Ecto neural progenitor cell (in vitro differentiated cells): ENCODE measurements at places on chromosomes 2 and 18.

- DNase-seq: no peak
These were observed 7.1 kb downstream of the PCBP1 start for GRCh38 chr2:70094171-70094977.

DNA sequence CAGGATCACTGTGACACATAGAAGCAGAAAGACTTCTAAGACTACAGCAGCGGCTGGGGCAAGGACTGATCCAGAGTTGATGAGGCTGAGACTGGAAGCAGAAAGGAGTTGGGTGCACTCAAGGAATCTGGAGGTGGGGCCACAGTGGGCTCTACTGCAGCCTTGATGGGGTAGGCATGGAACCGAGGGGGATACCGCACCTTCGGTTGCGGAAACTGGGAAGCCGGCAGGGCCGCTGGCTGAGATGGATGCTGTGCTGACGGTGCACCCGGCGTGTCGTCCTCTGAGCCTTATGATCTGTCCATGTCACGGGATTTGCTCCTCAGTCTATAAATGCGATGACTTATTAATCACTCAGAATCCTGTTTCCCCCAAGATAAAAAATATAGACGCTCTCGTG is 473.5 kb upstream of the MYT1L start:
- DNase-seq: no peak

- no peak for DNase-seq
These were observed 9.7 kb upstream of the SFXN5 start for GRCh38 chr2:73081181-73081671.

DNA sequence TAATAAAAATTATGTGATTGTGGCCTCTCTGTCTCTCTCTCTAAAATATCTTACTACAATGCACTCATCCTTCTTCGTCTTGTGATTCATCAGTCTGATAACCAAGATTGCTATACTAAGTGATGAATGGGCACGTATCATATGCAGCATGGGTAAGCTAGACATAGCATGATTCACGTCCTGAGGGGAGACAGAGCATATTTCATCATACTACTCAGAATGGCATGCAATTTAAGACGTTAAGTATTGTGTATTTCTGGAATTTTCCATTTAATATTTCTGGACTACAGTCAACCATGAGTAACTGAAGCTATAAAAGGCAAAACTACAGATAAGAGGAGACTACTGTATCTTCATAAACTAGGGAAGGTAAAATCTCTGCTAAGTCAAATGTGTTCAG is 97.0 kb upstream of the CD226 start:
- DNase-seq: no peak

DNA sequence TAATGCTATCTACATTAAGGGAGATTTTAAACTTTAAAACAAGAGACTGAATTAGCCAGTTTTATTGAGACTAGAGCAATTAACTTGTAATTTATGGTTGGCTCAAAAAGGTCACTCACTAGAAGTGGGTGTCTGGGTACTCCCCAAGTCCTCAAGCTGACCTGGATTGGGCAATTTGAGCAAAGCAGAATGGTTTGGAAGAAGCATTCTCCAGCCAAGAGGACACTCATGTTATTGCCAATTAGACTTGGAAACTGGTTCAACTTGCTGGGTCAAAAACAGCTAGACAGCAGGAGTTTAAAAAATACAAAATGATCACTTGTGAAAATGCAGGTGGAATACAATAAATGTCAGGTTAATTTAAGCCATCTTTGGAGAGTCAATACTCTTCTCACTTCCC is 29.5 kb upstream of the MYO1B start:
- DNase-seq: no peak

DNA sequence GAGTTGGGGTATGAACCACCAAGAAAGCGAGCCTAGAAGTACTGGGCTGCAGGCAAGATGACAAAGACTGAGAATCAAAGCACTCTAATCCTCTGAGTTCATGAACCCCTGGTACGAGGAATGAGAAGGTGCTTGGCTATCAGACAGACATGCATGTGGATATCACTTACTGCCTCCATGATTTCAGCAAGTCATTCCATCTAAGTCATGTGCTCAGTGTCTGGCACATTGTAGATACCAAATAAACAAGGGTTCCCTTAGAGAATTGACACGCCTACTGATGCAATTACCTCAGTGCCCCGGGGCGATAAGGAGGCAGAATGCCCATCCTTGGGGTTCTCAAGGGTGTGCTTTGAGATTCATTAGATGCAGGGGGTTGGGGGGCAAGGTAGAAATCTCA is 125.6 kb upstream of the PKDCC start:
- no peak for DNase-seq

- DNase-seq: no peak
These were observed 164.8 kb downstream of the PRKCE start for GRCh38 chr2:45816272-45816671.

- DNase-seq: no peak
These were observed 353 bp upstream of the NUP35 start for GRCh38 chr2:183123959-183124221.

DNA sequence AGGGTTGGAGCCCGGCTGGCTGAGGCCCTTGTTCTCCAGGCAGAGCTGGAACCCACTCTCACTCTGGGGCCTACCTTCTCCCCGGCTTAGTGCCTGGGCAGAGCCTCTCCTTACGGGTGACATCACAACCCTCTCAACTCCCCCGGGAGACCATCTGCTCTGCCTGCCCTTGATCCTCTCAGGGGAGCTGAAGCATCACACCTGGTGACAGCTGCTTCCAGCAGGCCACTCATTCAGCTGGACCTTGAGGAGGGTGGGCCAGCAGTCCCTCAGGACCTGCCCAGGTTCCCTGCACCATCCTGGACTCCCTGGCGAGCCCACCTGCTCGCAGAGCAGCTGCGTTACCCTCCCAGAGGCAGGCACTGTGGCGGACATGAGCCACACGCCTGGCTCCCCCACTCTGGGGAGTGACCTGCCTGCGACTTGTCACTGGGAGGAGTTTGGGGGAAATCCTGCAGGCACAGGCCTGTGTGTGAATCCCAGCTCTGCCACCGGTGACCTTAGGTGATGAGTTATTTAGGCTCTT is 13.1 kb downstream of the HS6ST1 start:
- no peak for DNase-seq

GRCh38 chr2:200814276-200814815 is 2.6 kb downstream of the BZW1 start:
- DNase-seq: no peak

- DNase-seq: no peak
These were observed 244.3 kb downstream of the METTL4 start for GRCh38 chr18:2326999-2327398.

DNA sequence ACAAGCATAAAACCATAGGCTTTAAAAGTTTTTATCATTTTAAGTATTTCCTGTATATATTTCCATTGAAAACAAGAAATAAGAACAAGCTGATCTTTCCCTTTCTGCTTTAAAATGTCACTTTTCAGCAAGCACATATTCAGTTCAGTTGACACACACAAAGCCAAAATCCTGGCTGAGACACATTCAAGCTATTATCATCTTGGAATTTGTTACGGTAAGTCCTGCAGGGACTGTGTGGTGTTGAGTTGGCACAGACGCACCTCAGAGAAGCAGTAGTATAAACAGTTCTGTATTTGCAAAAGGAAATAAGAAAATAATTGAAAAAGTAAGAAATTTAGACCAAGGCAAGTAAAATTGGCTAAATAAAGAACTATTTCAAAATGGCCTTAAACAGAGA is 10.4 kb upstream of the DAW1 start:
- DNase-seq: no peak

DNA sequence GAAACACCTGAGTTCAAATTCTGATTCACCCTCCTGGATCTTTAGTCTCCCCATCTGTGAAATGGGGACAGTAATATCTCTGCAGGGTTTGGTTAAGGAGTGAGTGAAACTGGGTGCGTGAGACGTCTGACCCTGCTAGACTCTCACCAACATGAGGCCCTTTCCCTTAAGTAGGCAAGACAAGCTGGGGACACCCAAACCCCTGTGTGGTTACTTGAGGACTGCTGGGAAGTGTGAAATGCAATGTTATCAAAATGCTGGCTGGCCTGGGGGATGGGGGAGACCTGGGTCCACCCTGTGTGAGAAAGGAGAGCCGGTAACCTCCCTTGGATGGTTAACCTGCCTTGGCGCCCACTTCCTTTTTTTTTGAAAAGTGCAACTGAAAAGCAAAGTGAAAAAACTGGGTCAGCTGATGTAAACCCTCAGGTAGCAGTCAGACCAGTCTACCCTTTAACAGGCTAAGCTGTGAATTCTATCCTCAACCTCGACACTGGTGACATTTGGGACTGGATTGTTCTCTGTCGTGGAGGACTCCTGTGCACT is 82.3 kb downstream of the INPP5D start:
- no peak for DNase-seq

DNA sequence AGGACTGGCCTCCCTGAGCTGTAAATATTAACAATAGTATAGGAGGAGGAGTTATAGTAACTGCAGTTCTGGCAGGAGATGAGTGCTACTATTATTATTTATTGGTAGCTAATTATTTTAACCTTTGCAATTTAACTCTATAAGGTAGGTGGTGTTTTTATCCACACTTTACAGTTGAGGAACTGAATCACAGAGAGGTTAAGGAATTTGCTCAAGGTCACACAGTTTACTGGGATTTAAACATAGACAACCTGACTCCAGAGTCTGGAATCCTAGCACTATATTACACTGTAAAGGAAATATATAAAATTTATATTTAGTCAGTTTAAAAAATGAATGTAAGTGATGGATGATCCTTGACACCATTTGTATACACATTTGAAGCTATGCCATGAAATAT is 2.1 kb downstream of the ERICH2 start:
- DNase-seq: no peak

- DNase-seq: no peak
These were observed 154.6 kb downstream of the THADA start for GRCh38 chr2:43441195-43441594.

DNA sequence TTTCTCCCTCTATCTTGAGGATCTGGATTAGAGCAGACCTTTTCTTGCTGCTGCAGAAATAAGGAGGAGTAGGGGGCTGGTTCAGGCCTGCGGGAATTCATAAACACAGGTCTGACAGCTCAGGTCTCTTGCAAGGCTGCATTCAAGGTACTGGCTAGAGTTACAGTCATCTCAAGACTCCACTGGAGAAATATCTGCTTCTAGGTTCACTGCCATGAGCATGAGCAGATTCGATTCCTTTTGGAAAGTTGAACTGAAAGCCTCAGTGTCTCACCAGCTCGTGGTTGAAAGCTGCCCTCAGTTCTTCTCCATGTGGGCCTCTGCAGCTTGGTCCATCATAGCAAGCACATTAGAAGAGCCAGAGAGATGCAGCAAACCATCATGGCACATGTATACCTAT is 124.4 kb upstream of the SETBP1 start:
- no peak for DNase-seq

DNA sequence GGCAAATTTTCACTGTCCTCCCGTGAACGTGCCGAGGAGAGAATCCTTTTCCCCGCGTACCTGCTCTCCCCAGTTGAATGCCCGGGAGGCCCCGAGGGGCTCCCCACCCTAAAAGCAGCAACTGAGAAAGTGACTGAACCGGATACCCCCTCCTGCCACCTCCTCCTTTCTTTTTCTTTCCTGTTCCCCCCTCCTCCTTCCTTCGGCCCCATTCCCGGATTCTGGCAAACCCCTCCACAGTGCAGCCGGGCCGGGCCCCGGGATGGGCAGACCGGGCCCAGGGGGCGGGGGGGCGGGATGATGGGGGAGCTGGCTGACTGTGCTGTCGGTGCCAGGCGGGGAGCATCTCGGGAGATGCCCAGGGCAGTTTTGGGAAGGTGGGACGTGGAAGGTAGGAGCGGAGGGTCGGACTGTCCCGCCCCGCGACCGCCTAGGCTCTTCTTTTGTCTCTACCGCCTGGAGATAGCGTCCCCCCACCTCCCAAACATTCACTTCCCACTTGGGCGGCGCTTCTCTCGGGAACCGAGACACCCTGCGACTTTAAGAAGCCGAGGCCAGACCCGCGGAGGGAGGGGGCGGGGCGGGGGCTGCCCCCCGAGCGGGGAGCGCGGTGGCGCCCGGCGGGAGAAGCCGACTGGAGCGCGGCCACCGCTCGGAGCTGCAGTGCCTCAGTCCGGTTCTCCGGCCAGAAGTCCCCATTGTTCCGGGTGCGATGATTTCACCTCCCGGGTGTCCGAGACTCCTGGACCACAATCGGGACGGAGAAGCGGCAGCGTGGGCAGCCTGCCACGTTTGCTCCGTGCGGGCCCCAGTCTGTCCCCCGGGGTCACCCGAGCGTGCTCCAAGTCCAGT is 8.2 kb downstream of the DLX2 start:
- peak; percentile 68 for DNase-seq

GRCh38 chr18:2009942-2010697 is 561.2 kb downstream of the METTL4 start:
- DNase-seq: no peak

GRCh38 chr2:8569332-8569930 is 112.4 kb upstream of the ID2 start:
- DNase-seq: peak; percentile 36

DNA sequence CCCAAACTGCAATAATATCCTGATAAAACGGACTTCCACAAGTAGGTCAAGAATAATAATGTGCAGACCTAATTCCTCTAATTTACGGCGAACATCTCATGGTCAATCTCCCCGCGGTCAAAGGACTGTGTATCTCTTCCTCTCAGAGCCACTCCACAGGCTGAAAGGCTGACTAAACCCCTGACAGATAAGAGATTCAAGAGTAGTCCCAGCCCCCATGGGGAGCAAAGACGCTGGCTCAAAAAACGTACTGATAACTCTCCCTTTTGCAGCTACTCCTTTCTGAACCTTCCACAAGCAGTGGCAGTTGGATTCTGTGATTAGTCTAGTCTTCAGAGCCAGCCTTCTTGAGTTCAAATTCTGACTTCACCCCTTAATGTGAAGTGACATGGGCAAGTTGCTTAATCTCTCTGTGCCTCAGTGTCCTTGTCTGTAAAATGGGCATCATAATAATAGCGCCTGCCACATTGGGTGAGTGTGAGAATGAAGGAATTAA is 19.7 kb upstream of the IL18R1 start:
- DNase-seq: no peak
